ENCODE measurements at places on chromosomes 13 and 19.

DNA sequence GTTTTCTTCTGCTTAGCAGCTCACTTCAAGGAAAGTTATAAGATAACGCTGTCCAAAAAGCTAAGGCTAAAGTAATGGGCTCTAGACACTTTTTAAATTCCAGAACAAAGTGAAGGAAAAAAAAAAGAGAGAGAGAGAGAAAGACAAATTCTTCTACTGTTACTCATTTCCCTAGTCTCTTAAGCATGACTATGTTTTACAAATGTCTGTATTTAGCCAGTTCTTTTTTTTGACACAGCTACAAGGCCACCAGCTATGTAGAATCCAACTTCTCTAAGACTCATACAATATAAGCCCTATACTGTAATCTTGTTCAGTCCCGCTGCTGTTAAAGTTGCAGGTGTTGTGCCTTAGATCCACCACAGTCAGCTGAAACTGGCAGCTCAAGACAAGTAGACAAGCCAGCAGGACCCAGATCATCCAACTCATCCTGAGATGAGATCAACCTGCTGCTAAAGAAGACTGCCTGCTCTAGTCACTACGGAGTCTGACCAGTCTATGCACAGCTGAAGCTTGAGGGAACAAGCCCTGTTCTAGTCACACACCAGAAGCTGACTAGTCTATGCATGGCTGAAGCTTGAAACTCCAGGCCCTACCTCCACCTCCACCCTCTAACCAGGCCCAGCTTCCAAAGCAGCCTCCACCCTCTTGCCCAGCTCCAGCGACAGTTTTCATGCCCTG, 10.3 kb upstream of the ZNF83 start:
- DNase-seq, result peak; percentile 61

GRCh38 chr19:43754253-43754502, 584 bp downstream of the SMG9 start:
- no peak for DNase-seq

DNA sequence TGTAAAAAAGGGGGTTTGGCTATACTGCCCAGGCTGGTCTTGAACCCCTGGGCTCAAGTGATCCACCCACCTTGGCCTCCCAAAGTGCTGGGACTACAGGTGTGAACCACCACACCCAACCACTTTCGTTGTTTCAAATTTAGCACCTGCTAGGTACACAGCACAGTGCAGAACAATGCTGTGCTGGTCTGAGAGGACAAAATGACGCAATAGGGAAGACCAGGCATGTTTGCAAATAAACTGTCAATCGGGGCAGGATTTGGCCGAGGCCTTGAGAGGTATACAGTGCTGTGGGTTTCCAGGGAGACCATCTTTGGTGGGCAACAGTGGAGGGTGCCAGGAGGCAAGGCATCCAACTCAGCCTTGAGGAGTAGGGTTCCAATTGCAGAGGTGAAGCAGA, 37.0 kb downstream of the ATP12A start:
- DNase-seq, result no peak

DNA sequence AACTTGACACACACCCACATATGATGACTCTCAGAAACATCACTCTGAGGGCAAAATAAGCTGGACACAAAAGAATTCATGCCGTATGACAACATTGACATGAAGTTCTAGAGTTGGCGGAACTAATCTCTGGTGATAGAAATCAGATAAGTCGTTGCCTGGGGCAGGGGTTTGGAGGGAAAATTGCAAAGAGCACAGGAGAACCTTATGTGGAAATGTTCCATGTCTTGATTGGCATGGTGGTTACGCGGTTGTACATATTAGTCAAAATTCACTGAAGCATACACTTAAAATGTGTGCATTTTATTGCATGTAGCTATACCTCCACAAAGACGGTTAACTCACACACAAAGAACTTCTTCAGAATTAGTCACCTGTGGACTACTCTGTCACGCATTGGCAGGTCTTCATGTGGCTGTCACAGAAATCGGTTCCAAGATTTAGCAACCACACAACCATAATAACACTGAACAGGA, 137.8 kb upstream of the GJB6 start:
- DNase-seq, result no peak

GRCh38 chr13:80331984-80332383, 8.9 kb downstream of the SPRY2 start:
- no peak for DNase-seq

DNA sequence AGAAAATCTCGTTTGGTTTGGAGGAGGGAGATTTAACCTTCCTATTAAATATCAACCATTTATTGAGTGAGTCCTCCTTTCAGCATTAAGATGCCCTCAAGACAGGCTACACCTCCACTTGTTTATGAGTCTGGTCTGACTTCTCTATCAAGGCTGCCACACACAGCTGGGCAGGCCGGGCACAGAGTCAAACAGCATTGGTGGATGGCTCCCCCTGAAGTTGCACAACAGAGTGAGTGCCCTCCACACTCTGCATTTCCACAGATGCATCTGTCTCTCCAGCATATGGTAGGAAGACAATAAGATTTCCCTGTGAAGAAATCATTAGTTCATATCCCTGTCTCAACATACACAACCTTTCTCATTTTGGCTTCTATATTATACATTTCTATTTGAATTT, 31.4 kb downstream of the PHF11 start:
- no peak for DNase-seq

GRCh38 chr13:109789262-109789661, 2.9 kb upstream of the IRS2 start:
- DNase-seq, result no peak

GRCh38 chr19:7115721-7116120, 46.2 kb downstream of the ZNF557 start:
- DNase-seq, result no peak

DNA sequence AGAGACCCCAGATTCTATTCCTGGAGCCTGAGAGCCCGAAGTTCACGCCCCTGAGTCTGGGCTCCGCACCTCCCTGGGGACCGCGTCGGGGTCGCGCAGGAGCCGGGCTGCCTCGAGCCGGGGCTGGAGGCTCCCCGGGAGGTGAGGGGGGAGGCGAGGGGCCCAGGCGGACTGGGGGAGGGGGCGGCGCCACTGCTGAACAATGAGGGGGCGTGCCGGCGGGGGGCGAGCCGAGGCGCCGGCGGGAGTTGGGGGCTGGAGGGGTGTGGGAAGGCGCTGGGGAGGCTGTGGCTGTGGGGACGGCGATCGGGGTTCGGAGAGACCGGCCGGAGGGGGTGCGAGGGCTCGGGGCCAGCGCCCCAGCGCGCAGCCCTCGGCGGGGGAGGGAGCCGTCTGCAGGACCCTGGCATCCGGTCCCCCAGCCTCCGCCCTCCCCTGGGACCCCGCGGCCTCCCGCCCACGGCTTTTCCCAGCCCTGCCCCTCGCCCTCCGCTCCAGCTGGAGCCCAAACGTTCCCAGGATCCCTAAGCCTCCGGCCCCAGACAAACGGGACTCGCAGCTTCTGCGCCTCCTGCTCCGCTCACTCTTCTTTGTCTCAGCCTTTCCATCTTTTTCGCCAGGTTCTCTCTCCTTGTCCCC, 922 bp downstream of the PLEKHG2 start:
- peak; percentile 77 for DNase-seq

- DNase-seq, result no peak
These were observed 12.6 kb upstream of the SMG9 start for GRCh38 chr19:43767316-43767715.

GRCh38 chr13:26050568-26051230, 1.1 kb downstream of the SHISA2 start:
- DNase-seq, result peak; percentile 51

- DNase-seq, result no peak
These were observed 2.5 kb downstream of the LCP1 start for GRCh38 chr13:46179491-46179908.

GRCh38 chr19:47197141-47197540, 33.9 kb downstream of the BBC3 start:
- DNase-seq, result no peak

GRCh38 chr13:27522847-27523246, 72.5 kb upstream of the MTIF3 start:
- no peak for DNase-seq

DNA sequence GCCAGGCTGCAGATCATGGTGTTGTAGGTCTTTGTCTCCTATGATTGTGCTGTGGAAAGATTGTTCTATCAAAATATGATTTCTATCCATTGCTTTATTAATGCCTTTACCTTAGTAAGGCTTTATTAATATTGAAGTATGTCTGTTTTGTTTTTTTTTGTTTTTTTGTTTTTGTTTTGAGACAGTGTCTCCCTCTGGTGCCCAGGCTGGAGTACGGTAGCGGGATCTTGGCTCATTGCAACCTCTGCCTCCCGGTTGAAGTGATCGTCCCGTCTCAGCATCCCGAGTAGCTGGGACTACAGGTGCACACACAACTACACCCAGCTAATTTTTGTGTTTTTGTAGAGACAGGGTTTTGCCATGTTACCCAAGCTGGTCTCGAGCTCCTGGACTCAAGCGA, 7.7 kb downstream of the IRGC start:
- DNase-seq, result no peak

- DNase-seq, result no peak
These were observed 443.4 kb downstream of the TBC1D4 start for GRCh38 chr13:75038393-75039113.

DNA sequence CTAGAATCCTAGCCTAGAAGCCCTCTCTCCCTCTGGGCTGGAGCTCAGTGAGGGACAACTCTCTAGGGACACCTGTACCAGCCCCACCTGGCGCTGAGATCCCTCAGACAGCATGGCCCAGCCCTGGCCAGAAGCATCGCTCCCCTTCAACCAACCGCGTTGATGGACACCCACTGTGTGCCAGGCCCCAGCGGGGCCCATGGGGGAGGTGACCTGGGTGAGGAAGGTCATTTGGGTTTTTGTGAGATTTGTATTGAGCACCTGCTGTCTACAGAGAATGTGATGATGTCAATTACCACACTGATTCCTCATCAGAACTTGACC, 9.2 kb upstream of the ARRDC2 start:
- no peak for DNase-seq

- DNase-seq, result peak; percentile 18
These were observed 1160.6 kb downstream of the PCDH9 start for GRCh38 chr13:66069570-66069969.

GRCh38 chr13:111360452-111360851, 40.0 kb downstream of the TEX29 start:
- no peak for DNase-seq

- DNase-seq, result peak; percentile 72
These were observed 32.3 kb upstream of the MED4 start for GRCh38 chr13:48126944-48127830.

DNA sequence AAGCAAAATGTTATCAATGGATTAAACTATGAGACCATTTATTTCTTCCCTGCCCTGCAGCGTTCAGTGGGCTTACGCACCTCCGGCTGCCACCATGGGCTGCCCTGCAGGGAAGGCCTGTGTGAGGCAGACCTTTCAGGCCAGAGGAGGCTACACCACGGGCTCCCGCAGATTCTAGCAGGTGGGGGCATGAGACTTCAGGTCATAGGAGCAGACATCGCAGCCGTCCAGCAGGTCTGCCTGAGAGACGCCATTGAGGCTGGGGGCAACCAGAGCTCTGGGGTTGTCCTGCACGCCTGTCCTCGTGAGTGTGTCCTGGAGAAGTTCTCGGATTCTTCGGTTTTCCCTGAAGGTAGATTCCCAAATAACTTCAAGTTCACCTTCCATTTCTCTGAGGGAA, 9.4 kb upstream of the SLC7A9 start:
- DNase-seq, result no peak

- no peak for DNase-seq
These were observed 277.0 kb downstream of the ZNF536 start for GRCh38 chr19:30648866-30649862.

DNA sequence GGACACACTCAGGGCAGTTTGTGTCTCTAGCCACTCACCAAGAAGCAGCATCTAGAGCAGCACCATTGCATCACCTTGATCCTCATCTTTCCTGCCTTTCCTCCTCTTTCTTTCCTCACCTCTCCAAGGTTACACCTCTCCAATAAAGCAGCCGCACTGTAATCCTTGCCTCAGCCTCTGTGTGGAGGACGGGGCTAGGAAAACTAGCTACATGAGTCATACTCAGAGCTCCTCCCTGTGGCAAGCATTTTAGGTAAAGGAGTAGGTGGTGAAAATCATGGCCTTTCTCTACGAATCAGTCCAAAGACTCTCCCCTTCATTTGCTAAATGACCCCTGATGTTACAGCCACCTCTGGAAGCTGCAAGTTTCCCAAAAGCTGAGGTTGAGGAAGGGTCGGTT, 108.9 kb downstream of the DNAJC15 start:
- DNase-seq, result peak; percentile 48

GRCh38 chr13:30318026-30318425, 10.7 kb upstream of the KATNAL1 start:
- no peak for DNase-seq

DNA sequence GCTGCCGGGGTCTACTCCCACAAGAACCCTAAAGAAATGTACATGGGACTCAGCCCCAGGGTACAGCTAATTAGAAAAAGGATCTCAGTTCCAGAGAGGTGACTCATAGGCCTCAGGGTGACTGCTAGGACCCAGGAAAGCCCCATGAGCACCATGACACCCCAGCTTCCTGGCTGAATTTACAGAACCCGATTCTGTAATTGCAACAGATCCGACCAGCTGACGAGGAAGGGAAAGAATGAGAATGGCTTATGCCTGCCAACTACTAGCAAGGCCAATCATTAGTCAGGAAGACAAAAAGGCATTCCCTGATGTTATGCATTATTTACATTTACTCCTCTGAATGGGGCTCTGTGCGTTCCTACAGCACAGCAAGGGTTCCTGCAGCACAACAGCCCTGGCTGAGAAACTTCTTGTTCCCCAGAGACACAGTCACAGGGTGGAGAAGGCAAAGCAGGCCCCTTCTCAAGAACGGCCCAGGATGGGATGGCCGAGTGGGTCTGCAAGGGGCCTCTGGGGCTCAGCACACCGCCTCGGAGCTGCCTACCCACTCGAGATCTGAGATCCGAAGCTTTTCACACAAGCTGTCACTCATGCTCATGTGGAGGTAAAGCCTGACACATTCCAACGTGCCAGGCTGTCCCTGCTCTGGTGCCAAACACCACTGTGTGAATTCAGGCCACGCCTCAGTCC, 27.2 kb downstream of the PBX4 start:
- peak; percentile 99 for DNase-seq

DNA sequence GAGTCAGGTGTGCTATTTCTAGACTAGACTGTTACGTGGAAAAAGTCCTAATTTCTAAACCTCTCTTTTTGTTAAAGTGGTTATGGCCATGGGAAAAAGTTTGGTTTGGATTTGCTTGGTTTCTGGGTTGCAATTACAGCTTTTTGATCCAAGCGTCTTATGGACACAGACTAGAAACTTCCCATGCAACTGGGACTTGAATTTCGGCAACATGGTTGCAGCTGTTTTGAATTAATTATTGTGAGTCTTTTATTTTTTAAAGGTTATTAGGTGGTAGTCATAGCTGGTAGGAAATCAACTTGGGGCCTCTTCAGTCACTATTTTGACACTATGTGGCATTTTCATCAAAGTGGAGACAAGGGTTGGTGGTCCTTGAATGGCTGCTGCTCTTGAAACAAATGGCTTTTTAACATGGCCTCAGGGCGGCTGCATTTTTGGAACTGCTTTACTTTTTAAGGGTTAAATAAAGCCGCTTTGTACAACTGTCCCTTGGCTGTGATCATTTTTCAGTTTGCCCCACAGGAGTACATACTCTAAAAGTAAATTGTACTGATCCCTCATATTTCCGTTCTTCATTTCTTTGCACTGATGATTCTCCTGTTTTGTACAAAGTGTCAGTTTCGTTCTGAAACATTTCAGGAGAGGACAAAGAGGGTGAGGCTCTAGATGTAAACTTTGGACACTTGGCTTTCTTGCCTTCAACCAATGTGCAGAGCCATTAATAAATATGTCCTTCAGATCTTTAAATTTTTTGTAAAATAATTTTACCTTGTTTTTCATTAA, 15.9 kb downstream of the HNRNPM start:
- DNase-seq, result no peak
